Stimulated activated CD8-positive, alpha-beta memory T cell treated with anti-CD3 and anti-CD28 coated beads, Interleukin-7, amount 100 ng/mL, for 48 hours (primary cell): ENCODE measurements at places on chromosomes 16 and 17.

DNA sequence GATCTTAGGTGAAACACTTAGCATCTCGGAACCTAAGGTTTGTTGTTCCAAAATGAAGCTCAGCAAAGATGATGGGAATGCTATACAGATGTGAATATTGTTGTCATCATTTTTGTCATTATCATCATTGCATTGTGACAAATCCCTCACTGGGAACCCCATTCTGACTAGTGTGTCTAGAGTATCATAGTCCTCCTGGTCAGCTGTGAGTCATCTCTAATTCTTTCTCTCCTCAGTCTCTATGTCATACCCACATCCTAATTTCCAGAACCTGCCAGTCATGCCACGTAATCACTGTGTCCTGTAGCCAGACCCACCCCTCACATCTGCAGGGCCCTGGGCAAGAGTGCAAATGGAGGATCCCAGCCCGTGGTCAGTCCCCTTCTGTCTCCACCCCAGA, 60.5 kb upstream of the CLEC3A start:
- no peak for DNase-seq

DNA sequence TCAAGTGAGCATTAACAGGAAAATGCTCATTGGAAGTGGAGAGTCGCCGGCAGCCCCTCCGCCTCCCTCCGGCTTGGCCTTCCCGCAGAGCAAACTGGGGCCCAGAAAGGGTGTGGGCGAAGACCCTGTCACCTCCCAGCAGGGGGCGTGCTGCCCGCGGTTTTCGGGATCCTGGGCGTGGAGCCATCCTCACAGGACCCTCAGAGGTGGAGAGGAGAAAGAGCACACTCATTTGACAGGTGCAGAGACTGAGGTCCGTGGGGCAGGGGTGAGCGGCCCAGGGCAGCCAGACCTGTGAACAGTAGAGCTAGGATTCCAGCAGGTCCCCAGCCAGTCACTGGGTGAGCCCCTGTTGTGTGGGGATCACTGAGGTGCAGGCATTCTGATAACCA, 1002.9 kb downstream of the KCNJ18 start:
- no peak for DNase-seq

DNA sequence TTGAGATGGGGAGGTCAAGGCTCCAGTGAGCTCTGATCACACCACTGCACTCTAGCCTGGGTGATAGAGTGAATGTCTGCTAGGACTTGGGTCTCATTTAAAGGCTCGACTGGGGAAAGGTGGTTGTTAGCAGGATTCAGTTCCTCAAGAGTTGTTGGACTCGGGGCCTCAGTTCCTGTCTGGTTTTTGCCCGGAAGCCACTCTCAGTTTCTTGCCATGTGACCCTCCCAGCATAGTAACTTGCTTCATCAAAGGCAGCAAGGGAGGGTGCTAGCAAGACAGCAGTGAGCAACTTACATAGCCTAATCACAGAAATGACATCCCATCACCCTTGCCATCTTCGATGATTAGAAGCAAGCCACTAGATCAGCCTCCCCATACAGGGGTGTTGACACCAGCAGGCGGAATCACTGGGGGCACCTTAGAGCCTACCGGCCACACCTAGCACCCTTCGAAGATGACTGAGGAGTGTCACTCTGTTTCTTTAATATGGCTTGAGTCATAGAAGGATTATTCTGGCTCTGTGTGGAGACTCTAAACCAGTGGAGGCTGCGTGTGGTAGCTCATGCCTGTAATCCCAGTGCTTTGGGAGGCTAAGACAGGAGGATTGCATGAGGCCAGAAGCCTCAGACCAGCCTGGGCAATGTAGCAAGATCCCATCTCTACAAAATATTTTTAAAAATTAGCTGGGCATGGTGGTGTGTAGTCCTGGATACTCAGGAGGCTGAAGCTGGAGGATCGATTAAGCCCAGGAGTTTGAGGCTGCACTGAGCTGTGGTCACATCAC, 13.2 kb upstream of the SCNN1B start:
- no peak for DNase-seq

DNA sequence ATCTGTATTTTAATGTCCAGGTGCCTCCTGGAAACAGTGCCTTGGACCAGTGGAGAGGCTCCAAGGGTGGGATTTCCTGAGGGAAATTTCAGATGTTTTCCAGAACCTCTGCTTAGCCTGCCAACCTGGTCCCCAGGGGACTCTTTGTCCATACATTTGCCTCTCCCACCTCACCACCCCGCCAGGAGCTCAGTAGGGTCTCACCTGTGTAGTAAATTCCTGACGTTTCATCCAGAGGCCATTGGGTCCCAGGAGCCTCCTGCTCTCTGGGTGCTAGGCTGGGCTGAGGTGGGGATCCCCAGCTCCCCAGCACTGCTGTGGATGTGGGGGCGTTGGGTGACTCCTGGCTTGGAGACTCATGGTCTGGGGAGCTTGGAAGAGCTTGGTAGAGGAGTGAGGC, 2.7 kb downstream of the NLRP1 start:
- DNase-seq: no peak

GRCh38 chr17:76426853-76427252, 26.1 kb downstream of the UBE2O start:
- DNase-seq: no peak

DNA sequence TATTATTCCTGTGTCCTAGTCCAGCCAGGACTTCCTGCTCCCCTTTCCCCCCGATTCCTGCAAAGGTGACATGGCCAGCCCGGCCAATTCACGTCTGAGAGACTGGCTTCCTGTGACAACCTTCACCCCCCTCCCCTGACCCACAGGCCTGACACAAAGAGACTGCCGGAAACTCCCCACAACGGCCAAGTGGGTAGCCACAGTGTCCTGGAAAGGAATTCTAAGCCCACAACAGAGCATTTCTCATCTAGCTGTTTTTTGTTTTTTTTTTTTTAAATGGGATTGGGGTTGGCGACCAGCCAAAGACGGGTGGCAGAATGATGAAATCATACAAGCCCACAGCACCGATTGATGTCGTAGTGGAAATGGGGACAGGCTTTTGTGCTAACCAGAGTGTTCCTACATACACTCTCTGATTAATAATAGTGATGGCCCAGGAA, 2.8 kb upstream of the XAF1 start:
- peak; percentile 30 for DNase-seq

DNA sequence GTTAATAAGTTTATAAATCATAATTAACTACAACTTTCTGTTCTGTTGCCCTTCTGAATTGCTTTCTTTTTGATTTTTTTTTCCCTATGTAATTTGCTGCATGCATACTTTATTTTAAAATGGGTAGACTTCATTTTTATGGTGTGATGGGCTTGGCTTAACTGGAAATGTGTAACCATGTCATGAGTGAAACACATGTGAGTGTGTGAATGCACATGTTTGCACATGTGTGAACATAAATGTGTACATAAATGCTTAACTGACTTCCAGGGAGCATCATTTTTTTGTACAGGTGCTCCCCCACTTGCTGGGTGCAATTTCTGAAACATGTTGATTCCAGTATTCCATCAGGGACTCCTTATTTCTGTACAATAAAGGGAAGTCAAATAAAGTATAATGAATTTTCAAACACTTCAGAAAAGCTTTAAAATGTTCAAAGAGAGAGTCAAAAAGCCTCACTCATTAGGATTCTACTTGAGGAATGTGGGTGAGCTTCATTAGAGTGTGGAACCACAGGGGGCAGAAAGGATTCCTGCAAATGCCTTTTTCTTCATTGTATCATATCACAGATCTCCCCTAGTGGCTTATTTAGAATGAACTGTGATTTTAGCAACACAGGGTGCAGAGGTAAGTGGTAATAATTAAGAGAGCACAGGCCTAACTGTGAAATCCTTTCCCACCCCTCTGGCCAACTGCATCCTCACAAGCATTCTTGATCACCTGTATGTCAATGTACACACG, 31.7 kb upstream of the CDH11 start:
- no peak for DNase-seq

DNA sequence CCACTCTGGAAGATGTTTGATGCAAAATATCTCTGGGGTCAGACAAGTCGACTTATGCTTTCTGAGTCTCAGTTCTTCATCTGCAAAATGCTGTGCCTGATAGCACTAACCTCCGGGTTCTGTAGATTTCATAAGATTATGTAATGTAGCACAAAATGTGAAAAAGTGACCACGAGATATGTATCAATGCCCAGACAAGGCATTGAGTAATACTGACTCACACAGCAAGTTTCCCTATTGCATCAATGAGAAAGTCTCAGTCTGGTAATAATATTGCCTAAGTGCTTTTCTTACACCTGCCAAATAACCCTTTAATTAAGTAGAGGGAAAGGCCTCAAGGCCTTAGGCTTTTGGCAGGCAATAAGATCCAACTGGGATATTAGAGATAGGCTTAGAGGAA, 41.4 kb upstream of the MMP2 start:
- DNase-seq: no peak

- no peak for DNase-seq
Observed at GRCh38 chr17:62923258-62924150, 42.5 kb upstream of the TANC2 start.

- DNase-seq: no peak
Observed at GRCh38 chr17:39527220-39527813, 66.0 kb downstream of the CDK12 start.

DNA sequence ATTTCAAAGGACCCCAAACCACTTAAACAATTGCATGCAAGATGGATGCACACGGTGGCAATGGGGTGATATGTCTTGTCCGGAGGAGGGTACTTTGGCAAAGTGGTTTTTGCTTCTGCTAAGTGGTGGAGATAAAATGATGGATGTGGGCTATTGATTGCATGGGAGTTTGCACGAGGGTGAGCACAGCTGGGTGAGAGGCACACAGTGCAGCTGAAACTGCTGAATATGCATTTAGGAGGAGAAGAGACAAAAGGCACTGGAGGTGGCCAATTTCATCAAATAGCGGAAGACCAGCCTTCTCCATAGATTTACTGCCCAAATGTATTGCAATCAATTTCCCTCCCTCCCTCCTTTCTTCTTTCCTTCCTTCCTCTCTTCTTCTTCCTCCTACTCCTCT, 414.4 kb upstream of the EEF2KMT start:
- no peak for DNase-seq

DNA sequence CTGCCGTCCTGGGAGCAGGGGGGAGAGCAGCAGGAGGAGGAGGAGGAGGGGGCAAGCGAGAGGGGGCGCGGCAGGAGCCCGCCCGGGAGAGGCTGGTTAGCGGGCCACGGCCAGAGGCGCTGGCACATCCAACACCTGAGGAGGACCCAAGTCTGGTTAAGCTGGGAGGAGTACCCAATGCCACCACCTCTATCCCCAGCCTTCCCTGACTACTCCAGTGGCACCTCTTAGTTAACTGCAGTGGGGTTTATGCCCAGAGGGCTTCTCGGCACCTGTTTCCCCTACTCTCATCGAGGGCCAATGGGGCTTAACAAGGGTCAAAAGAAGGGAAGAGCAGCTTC, 5.6 kb downstream of the PHOSPHO1 start:
- no peak for DNase-seq

DNA sequence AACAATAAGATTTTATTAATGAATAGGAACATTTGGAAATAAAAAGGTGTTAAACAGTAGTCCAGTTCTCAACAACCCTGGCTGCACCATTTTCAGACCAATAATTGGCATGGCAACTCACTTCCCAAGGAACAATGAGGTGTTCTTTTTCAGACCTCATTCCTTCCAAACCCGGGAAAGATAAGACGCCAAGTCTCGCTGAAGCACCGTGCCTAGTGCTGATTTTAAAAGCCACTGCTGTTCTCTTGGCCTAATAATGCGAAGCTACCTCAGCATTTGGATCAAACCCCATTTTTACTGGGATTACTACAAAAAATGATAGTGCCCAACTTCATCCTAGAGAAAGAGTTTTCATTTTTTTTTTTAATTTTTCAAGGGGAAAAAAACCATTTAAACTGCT, 75.2 kb upstream of the NOL11 start:
- DNase-seq: no peak

GRCh38 chr17:72063756-72064450, 56.9 kb upstream of the SOX9 start:
- no peak for DNase-seq

GRCh38 chr16:52621651-52622050, 74.7 kb upstream of the TOX3 start:
- no peak for DNase-seq

GRCh38 chr16:74275031-74275636, 21.5 kb upstream of the PSMD7 start:
- no peak for DNase-seq

- no peak for DNase-seq
Observed at GRCh38 chr17:70344386-70345060, 175.2 kb downstream of the KCNJ2 start.

DNA sequence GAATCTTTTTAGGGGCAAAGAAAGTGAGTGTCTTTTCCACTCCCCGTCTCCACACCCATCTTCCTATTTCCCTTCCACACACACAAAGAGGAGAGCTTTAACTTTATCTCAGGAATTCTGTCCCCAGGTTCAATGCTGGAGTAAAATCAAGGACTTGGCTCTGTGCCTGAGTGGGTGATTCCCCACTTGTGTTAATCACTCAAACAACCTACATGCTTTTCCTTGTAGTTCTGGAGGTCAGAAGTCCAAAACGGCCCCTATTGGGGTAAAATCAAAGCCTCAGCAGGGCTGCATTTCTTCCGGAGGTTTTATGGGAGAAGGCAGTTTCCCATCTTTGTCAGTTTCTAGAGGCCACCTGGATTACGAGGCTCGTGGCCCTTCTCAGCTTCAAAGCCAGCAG, 422.3 kb upstream of the RBFOX1 start:
- no peak for DNase-seq

- DNase-seq: peak; percentile 51
Observed at GRCh38 chr17:49696233-49696761, 11.5 kb downstream of the SLC35B1 start.

GRCh38 chr16:28958836-28959235, 8.1 kb downstream of the NFATC2IP start:
- no peak for DNase-seq

DNA sequence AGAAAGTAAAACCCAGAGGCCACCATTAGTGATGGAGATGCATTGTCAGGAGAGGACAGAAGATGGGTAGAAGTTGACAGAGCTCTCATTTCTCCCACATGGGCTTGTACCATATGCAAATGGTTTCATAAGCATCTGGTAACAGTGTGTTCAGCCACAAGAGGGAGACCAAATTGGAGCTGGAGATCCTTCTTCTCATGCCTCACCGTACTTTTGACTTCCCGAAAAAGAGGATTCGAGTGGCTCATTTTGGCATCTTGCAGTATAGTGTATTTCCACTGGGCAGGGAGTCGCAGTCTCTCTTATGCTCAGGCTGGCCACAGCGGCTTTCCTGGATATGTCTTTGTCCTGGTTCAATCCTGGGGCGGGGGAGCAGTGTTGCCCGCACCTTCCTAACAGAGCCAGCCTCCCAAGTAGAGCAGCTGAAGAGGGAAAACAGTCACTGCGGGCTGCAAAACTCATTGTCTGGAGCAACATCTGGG, 23.8 kb downstream of the TBC1D3B start:
- no peak for DNase-seq
